Cortex of kidney (tissue), 1 donor: ENCODE measurements at places on chromosomes 16 and 17.

DNA sequence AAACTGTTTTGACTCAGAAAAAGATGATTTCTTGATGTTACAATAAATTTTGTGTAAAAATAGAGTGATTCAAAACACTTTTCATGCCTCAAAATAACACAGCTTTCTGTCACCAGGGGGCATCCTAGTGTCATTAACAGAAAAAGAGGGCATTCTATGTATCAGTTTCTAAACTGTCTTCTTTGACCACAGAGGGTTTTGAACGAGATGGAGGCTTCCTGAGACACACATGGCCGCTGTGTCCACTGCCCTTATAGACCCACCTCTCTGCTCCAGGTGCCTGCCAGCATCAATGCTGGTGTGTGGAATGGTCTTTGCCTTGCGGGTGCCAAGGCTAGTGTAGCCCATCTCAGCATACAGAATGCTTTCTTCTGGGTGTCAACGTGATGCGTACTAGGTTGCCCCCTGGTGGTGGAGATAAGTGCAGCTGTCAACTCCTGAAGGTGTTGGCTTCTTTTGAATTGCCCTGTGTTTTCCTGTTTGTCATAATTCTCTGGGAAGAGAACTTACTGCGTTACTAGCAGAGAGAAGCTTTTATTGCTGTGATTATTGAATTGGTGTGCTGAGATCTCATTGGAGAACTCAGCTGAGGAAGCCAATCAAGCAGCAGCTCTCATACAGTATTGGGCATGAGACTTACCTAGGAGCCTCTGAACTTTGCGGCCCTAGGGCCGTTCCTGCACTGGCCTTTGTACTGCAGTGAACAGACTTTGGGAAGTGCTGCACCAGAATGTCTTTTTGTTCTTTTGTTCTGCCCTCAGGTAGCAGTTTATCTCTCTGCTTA lies 38.6 kb downstream of the USP10 start:
- no peak for DNase-seq

GRCh38 chr17:32443827-32444300 lies 446 bp upstream of the PSMD11 start:
- no peak for DNase-seq

DNA sequence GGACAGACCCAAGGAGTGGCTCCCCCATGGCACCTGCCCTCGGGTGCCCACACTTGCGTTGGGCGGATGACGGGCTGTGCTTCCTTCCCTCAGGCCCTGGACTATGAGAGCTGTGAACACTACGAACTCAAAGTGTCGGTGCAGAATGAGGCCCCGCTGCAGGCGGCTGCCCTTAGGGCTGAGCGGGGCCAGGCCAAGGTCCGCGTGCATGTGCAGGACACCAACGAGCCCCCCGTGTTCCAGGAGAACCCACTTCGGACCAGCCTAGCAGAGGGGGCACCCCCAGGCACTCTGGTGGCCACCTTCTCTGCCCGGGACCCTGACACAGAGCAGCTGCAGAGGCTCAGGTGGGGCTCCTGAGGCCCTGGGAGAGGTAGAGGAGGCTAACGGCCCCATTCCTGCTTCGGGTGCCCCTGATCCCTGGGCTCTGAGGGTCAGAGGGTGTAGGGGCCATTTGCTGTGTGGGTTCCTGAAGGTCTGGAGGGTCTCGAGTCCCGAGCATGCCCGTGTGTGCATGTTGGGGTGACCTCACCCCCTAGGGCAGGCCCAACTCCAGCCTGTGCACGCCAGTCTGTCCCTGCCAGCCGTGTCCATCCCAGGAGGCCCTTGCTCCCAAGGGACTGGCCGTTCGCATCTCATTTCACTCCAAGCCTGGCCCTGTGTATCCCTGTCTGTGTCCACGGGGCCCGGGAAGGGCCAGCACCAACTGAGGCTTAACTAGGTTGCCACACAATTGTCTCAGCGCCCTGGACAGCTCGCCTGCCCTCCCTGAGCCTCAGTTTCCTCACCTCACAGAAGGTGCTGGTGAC lies 10.0 kb downstream of the SLC22A31 start:
- no peak for DNase-seq

DNA sequence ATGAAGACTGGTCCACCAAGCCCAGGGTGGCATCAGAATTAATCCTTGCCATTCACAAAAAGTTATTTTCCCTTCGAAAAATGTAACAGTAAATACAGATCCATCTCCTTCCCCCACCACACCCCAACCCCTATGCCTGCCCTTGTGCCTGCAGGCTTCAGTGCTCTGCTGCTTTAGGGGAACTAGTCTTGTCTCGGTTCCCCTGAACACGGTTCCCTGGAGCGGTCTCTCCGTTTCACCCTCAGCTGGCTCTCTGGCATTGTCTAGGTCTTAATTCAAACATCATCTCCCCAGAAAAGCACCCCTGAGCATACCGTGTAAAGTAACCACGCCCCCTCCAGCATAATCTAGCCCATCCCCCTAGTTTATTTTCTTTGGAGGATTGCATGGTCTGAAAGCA lies 25.8 kb downstream of the EMP2 start:
- DNase-seq, result no peak

GRCh38 chr16:85425074-85425662 lies 188.0 kb upstream of the GSE1 start:
- DNase-seq, result no peak

- no peak for DNase-seq
Observed at GRCh38 chr17:46788796-46789195, 29.7 kb downstream of the WNT3 start.

GRCh38 chr16:426906-427249 lies 1.4 kb downstream of the RAB11FIP3 start:
- no peak for DNase-seq

DNA sequence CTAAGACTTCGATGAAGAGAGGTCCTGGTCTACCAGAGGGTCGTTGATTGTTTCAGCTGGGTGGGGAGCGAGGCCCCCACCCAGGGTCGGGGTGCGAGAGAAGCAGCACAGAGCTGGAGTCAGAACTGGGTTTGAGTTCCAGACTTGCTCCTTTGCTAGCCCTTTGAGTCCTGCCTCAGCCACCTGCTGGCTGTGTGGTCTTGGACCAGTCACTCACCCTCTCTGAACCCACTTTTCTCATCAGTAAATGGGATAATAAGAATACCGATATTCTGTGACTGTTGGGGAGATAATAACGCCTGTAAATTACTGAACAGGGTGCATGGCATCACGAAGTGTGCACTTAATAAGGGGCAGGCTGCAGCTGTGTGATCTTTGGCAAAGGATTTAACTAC lies 427 bp upstream of the MMP28 start:
- DNase-seq, result no peak

- no peak for DNase-seq
Observed at GRCh38 chr17:76394166-76394565, 9.8 kb downstream of the SPHK1 start.

DNA sequence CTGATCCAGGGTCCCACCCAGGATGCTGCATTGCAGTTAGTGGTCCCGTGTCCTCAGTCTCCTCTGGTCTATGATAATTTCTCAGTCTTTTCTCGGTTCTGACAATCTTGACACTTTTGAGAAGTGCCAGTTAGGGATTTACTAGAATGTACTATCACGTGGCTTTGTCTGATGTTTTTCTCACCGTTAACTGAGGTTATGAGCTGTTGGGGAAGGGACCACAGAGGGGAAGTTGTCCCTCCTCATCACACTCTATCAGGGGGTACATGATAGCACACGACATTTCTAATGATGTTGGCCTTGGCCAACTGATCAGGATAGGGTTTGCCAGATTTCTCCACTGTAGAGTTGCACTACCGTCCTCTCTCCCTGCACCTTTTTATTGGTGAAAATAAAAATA lies 250.9 kb upstream of the SDK2 start:
- no peak for DNase-seq

- no peak for DNase-seq
Observed at GRCh38 chr17:5869041-5869745, 201.0 kb upstream of the WSCD1 start.

DNA sequence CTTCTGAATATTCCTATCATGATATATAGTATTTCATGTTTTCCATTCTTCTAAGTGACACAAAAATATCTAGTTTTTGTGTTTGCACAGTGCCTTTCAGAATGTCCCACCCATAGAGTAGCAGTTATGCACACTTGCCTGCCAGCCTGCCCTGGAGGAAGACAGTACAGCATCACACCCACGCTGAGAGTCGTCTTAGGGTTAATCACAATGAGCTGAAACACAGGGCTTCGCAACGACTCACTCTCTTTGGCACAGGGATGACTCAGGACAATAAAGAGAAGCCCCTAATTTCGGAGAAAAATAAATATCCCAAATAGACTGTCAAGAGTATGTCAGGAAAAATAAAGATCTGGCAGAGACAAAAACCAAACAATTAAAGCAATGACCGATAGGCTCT lies 11.6 kb upstream of the NDUFAB1 start:
- DNase-seq, result no peak

DNA sequence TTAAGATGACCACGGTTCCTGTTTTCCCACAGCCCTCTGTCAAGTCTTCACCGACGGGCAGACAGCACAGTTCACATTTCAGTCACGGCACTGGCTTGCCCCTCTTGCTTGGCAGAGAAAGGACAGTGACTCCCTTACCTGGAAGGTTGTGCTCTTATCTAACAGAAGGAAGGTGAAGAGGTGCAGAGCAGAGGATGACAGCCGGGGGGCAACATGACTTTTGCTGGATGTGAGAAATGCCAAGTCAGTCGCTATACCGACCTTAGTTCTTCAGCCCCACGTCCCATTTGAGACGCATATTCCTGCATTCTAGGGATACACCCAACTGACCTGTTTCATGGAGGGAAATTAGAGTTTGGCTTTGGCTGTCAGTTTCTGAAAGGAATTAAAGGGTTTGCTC lies 492.3 kb downstream of the NPIPA7 start:
- no peak for DNase-seq

GRCh38 chr16:67888331-67888730 lies 3.6 kb downstream of the NRN1L start:
- no peak for DNase-seq

DNA sequence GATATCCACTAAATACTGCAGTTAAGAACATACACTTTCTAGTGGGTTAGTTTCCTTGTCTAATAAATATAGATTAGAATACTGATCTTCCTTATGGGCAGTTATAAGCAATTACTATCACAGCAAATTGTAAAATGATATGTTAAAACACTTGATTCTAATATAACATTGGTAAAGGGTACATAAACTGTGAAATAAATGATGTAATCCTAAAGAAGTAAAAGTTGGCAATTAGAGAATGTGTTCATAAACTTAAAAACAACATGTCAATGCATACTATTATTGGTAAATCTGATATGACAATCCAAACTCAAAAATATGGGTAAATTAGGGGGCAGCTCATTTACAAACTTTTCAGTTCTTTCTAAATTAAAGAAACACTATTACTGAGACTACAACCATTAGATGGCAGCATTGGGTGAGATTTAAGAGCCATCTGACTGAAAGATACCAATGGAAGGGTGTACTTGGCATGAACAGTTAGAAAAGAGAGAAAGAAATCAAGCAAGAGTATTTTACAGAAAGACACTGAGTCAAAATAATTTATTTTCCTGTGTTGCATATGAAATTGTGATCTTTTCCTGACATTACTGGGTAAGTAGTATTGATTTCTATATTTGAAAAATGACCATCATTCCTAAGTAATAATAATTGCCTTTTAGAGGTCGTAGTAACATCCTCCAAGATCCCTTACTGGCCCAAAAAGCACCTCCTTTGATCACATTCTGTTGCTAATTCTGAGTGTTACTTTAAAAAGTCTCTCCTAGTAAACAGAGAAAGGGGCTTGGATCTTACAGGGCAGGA lies 119.6 kb downstream of the SPAG9 start:
- no peak for DNase-seq

- no peak for DNase-seq
Observed at GRCh38 chr17:82149401-82150099, 51.5 kb upstream of the FASN start.

DNA sequence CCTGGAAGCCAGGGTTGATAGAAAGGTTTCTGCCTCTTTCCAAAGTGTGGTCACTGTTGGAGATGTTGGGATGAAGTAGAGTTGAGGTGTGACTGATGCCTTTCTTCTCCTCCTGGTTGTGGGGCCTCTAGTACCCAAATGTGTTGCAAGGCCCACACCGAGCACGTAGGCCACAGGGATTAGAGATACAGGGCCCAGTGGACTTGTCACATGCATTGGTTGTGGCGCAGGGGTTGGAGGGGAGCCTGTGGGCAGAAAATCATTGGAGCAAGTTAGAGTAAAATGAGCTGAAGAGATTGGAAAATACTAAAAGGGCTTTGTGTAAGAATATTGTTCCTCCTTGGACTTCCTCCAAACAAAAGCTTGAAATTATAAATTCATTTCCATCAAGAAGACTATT lies 4.6 kb downstream of the KRT33A start:
- DNase-seq, result no peak

- no peak for DNase-seq
Observed at GRCh38 chr16:15482068-15482747, 47.8 kb downstream of the BMERB1 start.

GRCh38 chr17:55567240-55568214 lies 56.3 kb upstream of the SMIM36 start:
- no peak for DNase-seq

GRCh38 chr17:17119533-17119932 lies 77.3 kb downstream of the MPRIP start:
- DNase-seq, result no peak

- DNase-seq, result no peak
Observed at GRCh38 chr16:273547-274421, 2.0 kb downstream of the RGS11 start.

DNA sequence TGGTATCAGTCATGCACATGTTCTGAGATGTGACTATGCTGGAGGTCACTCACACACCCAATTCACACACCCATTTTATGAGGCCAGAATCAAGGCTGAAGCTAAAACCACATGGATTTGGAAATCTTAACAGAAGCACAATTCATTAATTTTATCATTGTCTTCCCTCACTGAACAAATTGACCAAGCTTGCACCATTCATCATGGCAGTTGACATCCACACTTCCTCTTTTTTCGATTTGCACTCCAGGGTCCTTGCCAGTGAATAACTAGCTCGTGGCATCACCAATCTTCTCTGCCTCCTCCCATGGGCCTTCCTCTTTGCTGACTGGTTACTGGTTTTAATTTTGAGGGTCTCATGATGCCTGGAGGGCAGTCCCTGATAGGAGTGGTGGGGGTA lies 123.0 kb upstream of the ASIC2 start:
- DNase-seq, result no peak

DNA sequence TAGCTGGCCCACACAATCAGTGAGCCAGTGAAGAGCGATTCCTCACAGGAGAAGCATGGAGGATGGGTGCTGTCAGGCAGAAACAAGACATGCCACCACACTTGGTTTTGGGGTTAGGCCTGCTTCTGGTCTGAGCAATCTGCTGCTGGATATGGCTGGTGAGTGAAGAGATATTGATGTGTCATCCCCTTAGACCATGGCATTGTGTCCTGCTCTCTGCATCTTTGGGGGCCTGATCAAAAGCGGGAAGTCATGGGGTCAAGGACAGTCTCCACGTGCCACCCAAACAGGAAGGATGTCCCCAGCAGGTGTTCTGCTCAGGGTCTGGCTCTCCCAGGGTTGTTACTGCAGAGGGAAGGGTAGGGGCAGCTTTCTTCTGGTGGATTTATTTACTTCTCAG lies 140.7 kb downstream of the PRKCB start:
- no peak for DNase-seq

GRCh38 chr17:15453782-15454181 lies 13.6 kb downstream of the CDRT4 start:
- DNase-seq, result no peak
